ENCODE measurements at places on chromosomes 2 and 18.

DNA sequence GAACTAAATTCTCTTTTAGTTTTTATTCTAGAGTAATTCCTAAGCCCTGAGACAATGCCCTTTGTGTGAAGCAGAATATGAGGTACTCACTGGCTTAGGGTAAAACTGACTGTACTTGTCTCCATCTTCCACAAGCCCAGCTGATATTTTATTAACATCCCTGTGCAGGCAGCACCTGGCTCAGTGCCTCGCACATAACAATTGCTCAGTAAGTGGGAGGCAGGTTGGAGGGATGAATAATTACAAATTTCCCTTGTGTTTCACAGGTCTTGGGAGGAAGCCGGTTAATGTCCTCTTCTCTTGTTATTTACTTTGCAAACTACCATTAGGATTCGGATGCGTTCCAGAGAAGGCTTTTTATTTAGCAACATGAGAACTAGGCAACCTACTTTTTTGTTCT lies 249.8 kb upstream of the FSHR start:
- DNase-seq: no peak

DNA sequence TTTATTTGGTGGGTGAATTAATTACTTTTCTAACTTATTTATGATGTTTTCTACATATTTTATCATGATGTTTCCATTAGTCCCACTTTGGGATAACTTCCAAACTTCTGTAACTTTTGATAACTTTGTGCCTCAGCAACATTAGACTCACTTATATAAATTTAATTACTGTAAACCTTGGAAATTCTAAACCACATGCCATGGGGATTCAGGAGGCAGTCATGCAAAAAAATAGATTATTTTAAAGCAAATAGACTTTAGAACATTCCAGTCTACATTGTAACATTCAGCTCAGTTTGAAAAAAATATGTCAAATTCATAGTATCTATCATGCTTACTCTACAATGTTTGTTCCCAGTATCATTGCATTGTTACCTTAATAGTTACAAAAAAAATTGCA lies 728.5 kb upstream of the NRXN1 start:
- DNase-seq: no peak

GRCh38 chr2:133680343-133681049 lies 112.2 kb upstream of the NCKAP5 start:
- DNase-seq: no peak

GRCh38 chr2:237998530-237998929 lies 31.7 kb downstream of the UBE2F start:
- DNase-seq: no peak

- DNase-seq: no peak
These were observed 65.1 kb upstream of the STAM2 start for GRCh38 chr2:152240559-152241231.

DNA sequence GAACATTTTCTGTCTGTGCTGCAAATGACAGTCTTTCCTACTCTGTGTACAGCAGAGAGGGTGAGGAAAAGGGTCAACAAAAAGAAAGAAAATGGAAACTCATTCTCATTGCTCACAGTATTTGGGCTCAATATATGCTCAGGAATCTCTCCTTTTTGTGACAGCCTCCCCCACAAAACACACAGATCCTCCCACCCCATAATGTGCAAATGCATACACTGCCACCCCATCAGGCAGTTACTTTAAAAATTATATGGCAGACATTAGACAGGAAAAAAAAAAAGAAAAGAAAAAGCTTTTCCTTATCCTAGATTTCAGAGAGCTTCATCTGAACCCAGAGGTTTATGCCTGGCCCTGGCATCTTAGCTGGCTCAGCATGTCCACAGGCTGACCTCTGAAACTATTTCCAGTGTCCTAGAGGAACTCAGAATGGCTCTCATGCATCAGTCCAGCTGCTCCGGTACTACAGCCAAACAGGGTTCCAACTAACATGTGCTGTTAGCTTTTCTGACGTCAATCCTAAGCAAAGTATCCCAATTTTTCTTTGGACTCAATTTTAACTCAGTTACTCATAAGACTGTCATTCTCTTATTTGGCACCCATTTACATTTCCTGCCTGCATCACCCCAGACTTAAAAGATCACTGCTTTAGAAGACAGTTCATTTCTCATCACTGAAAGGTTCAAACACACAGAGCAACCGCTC lies 105.9 kb downstream of the RBMS1 start:
- no peak for DNase-seq

- no peak for DNase-seq
These were observed 64.4 kb downstream of the IKZF2 start for GRCh38 chr2:213087040-213087439.

DNA sequence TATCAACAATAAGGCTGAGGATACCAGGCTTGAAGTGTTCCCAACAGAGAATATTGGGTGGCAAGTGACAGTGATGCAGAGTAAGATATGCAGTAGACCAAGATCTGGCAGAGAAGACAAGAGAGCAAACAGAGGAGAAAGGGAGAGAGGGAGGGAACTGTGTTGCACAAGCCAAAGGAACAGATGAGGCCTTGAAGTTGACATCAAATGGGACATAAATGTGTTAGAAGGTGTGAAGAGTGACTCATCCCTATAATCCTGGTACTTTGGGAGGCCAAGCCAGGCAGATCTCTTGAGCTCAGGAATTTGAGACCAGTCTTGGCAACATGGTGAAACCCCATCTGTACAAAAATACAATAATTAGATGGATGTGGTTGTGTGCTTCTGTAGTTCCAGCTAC lies 342.9 kb downstream of the PARD3B start:
- no peak for DNase-seq

DNA sequence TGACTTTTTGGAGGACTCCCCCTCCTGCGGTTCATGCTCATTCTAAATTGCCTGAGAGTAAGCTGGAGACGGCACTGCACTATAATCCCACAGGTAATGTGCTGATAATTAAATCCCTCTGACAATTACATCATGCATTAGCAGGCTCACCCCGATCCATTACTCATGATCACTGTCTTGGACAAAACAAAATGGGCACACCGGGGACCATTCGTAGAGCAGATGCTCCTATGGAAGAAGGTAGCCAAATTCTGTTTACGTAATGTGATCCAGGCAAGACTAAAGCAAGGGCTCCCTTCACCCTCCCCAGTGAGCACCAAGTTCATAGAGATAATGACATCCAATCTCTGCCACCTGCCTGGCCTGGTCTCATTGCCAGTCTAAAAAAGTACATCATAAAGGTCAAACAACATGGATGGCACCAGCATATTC lies 657.1 kb upstream of the SOX11 start:
- DNase-seq: no peak

DNA sequence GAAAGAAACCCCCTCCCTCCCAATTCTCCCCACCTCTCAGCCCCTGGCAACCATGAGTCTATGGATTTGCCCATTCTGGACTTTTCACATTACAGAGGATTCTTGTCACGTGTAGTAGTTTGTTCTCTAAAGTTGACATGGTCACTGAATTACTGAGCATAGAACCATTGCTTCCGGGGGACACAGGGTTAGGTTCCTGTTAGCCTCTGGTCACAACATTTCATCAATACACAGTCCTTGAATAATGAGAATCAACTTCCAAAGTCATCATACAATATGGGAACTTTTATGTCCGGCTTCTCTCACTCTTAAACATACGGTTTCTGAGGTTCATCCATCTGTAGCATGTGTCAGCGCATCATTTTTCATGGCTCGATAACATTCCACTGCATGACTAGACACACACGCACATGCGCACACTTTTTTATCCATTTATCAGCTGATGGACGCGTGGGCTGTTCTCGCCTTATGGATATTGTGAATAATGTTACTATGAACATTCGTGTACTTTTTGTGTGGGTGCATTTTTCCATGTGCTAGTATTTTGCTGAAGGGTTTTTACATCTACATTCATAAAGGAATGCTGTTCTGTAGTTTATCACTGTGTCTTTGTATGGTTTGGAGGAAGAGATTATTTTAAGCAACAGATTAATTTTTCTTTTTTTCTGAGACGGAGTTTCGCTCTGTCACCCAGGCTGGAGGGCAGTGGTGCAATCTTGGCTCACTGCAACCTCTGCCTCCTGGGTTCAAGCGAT lies 48.1 kb downstream of the PARD6G start:
- DNase-seq: no peak

DNA sequence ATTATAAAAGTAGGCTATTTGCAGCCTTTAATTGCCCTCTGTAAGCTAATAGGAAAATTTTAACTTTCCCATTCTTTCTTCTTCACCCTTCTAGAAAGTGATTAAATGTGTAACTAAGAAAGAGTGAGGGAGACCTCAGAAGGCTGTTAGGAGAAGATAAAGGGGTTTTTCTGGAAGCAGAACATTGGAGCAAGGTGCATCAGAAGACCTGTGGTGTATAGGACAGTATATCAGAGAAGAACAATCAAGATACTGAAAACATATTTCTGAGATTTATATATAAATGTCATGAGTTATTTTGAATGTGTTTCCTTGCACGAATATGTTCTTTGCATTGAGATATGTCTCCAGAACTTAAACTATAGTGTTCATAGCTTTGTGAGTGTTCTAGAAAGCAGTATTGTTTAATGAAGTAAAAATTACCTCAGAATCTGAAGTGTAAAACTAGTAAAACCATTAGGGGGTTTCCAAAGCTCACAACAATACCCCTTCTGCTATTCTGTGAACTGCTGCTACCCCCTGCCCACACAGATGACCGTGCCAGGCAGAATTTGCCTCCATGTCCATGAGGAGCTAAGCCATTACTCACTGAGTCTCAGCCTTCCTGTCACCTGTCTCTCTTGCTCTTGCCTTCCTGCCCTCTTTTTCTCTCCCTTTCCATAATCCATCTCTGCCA lies 537.9 kb downstream of the EPHA4 start:
- no peak for DNase-seq

DNA sequence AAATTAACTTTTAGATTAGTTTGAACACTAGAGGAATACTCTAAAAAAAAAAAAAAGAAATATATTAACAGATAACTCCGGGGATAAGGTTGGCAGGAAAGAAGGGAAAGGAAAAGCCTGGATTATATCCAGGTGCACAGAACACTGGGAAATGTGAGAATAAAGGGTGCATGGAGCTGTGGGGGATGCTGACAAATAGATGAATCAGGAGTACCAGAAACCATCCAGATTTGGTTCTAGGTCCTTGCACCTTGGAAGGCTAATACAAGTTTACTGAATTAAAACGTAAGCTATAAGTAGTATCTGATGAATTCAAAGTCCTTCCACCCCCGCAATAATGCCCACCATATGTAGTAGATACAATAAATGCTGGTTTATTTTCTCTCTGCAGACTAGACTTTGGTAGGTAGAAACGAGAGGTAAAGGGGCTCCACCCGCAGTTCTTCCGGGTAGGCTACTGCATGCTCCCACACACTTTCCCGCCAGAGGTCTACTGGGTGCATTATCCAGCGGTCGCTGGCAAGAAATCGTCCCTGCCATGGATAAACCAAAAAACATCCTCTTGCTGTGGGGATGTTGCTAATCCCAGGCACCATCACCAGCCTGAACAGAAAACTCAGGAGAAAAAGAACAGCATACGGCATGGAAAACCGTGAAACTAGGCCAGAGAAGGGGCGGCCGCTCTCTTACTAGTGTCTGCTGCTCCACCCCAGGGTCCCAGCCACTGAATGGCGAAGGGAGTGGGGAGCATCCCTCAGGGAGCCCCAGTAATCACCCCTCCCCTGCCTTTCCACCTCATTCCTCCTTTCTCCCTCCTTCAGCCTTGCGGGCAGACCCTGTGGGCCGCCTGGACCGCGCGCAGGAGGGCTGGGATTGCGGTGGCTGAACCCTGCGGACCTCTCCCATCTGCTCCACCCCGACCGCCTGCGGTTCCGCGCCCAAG lies 1.5 kb downstream of the CNRIP1 start:
- DNase-seq: no peak

DNA sequence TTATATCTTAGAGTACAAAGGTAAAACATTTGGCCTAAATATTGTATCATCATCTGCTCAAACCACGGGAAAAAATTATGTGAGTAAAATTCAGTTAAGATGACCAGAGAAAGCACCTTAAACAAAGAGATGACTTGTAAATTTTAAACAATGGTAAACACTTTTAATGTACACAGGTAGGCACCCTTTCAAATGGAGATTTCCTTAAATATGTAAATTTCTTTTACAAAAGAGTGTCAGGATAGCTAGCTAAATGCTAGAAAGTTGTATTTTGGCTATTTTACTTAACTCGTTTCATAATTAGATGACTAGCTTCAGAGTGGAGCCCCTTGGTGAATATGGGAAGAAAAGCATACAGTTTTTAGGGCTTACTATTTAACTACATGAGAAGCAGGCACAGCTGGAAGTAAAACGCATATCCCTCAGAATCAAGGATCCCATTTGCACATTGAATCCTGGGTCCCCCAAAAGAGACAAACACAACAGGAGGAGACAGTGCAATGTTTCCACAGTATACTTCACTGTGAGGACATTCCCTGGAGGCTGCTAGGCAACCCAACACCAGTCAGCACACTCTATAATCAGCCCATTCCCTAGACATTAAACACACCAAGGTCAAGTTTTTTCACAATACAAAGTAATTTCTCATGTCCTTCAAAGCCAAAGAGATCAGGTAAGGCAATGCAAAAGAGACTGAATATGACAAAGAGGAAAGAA lies 1154.4 kb downstream of the DPP10 start:
- DNase-seq: no peak

DNA sequence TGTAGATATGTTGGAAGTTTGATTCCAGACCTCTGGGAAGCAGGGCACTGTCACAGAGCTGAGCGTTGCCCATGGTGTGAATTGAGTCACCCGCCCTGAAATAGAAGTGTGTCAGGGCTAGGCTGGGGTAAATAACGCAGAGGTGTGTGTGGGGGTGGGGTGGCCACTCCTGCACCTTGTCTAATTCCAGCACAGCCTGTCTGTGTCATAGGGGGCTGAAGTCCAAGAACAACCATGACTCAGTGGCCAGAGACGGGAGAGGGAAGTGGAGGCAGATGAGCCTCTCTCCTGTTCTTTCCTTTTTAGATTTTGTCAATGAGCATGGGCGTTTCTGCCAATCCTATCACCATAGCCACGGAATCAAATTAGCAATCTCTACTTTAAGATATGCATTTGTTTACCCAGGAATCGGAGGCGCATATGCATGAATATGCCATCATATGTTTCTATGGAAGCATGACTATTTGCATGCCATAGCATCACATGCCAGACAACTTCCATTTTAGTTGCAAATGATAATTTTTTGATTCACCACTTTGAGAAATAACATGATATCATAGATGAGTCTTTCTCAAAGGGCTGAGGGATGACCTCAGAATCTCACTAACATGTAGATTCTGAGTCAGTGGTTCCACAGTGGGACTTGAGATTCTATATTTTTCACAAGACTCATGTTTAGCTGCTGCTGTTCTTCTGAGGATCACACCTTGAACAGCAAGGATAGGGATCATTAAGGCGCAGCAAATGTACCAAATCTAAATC lies 852.9 kb downstream of the DCDC2C start:
- no peak for DNase-seq

GRCh38 chr2:74536166-74536950 lies 6.6 kb downstream of the HTRA2 start:
- no peak for DNase-seq

DNA sequence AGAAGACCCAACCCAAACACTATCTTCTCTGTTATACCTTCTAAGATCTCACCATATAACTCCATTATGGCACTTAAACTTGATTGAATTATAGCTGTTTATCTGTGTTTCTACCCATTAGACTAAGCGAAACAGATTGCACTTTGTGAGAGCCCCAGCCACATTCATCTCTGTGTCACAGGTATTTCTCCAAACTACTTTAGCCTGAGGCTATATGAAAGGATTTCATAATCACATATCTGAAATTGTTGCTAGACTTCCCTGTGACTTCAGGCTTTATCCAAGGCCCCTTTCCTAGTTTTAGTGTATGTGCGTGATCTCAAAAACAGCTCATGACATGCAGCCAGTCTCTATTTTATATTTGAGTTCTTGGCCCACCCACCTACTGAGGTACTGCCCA lies 745.0 kb upstream of the ACVR2A start:
- no peak for DNase-seq

Measured in activated CD4-positive, alpha-beta T cell treated with anti-CD3 and anti-CD28 coated beads, Interleukin-2, amount 50 U/mL, for 1 hour (primary cell).